Ovary (tissue), 10 donors: ENCODE measurements at places on chromosomes 3 and 15. TPM values are rescaled to one million over a fixed set of nuclear protein-coding genes. Genes with fewer than 3 reads are reported as not detected.

- no peak for DNase-seq
These were observed 2.2 kb upstream of the BCL6 start for GRCh38 chr3:187747506-187747905.

DNA sequence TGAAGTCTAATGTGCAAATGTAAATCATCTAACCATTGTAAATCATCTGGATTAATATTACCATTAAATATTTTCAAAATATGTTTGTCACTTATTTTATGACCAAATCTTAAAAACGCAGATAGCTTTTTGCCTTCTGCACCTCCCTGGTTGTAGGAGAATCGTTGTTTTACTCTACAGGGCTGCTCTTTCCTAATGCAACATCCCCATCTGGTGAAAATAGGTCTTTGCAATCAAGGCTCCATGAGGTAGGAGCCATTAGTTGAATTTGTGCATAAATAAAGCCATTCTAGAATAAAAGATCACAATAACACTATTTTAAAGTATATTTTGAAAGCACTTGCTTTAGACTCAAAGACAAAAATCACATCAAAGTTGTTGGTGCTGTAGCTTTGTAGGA is 535.6 kb upstream of the AGTR1 start:
- no peak for DNase-seq

Gene MKRN2OS
- 0.27 TPM for total RNA-seq

Gene DUOXA2
- total RNA-seq = not detected

GRCh38 chr15:73763931-73764330 is 10.8 kb upstream of the INSYN1 start:
- peak; percentile 84 for DNase-seq

- no peak for DNase-seq
These were observed 80.9 kb downstream of the MLH1 start for GRCh38 chr3:37074178-37074577.

- DNase-seq = no peak
These were observed 56.9 kb upstream of the DPH6 start for GRCh38 chr15:35602836-35603235.

DNA sequence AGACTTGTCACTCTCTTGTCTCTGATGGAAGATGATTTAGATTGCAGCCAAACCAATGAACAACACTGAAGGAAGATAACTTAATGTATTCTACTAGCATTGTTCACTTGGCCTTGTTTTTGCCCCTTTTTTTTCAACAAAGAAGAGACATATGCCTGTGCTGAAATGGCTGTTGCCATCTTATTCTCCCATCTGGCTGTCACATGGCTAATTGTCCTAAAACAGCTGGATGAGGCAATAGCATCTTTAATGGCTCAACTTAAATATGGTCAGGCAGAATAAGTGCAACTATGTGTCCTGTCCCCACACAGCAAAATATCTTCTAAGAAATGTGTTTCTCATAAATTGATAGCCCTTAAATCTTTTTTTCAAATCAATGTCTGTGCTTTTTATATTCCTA is 576.9 kb downstream of the TUSC7 start:
- no peak for DNase-seq

- no peak for DNase-seq
These were observed 335.6 kb downstream of the TUSC7 start for GRCh38 chr3:117045143-117045542.

Gene SOX2
- total RNA-seq = 0.45 TPM

GRCh38 chr3:120093119-120093910 is 932 bp downstream of the GSK3B start:
- DNase-seq = no peak

GRCh38 chr3:27166888-27167287 is 202.3 kb downstream of the NEK10 start:
- DNase-seq = no peak

Gene GOLGA8T
- total RNA-seq = 0.55 TPM

Gene PIERCE2
- total RNA-seq = 2.0 TPM

DNA sequence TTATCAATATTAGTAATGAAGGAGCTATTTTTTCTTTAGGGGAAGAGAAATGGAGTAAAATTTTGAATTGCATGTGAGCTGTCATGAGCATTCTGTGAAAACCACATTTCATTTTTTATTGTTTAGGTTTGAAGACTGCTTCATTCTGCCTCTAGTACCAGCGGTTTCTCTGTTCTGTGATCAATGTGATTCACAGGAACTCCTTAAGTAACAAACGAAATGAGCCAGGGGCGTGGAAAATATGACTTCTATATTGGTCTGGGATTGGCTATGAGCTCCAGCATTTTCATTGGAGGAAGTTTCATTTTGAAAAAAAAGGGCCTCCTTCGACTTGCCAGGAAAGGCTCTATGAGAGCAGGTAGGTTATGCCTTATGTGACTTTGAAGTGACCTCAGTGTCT is 13.0 kb downstream of the NIPA2 start:
- no peak for DNase-seq

DNA sequence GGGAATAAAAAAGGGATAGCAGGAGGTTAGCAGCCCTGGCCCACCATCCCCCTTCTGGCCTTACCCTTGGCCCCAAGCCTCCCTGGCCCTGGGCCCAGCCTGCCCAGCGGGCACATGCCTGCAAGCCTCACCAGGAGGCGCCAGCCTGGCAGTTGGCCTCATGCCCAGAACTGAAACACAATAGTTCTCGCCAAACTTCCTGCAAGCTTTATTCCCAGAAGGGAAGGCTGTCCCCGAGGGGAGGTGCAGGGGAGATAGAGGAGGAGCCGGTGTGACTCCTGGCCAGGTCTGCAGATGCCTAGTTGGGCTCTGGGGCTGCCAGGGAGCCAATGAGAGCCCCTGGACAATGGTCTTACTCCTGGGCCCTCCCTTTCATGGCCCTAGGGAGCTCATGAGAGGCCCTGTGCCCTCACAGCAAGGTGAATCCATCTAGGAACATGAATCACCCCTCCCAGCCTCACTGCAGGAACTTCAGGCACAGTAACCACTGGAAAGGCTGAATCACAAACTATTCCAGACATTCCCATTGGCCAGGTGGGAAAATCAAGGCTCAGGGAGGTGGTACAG is 4.0 kb downstream of the CCDC33 start:
- peak; percentile 52 for DNase-seq

- no peak for DNase-seq
These were observed 82.6 kb downstream of the LRRK1 start for GRCh38 chr15:101001796-101002195.

- no peak for DNase-seq
These were observed 68.0 kb upstream of the HES1 start for GRCh38 chr3:194067949-194068362.
